ENCODE measurements at places on chromosomes 1 and 21.

DNA sequence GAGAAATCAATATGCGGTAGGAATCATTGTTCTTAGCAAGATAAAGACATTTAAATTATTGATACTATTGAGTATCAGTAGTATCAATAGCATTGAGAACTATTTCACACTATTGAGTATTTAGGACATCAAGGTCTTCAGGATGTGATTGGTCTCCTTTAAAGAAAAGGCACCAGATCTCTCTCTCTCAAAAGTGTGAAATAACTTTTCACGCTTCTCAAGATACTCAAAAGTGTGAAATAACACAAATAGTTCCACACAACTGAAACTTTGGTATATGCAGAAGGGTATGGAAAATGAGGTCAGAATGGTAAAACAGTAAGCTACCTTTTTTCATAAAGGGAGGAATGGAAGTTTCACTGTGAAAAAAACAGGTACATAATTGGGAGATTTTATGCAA lies 6.7 kb upstream of the PYHIN1 start:
- DNase-seq = no peak

DNA sequence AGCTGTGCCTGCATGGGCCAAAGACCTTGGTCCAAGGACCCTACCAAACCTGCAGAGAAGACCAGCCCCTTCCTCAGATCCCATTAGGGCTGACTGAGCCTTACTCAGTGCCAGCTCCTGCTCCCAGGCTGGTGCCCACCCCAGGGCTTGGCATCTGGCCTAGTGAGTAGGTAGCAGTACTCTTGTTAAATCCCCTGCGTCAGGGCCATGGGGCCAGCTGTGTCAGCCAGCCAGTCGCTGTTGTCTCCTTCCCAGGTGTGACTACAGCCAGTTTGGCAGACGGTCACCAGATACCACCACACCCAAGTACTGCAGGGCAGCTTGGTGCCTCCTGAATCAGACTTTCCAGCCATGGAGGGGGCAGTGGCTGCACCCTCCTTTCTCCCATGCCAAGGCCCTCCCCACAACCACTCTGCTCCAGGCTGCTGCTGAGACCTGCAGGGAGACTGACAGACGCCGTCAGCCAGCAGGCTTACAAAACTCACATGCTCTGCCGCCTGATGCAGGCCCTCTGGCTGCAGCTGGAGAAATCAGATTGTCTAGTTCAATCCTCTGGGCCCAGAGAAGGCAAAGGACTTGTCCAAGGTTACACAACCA lies 3.0 kb downstream of the TENT5B start:
- DNase-seq = no peak

GRCh38 chr1:236280438-236281197 lies 1.1 kb downstream of the ERO1B start:
- no peak for DNase-seq

DNA sequence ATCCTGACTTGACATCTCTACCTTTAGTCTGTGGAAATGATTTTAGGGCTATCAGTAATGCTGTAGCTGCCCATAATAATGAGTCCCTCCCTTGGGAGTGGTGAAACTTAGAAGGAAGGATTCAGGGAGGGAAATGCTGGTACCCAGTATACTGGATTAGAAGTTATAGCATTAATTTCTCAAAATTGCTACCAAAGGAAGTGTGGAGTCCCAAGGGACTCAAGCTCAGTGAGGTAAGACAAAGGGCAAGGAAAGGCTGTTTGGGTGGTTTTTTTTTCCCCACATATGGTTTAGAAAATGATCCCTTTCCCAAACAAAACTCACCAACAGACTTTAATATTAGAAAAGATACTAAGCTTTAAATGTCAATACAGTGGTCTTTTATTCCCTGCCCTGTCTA lies 99.9 kb downstream of the CD247 start:
- peak; percentile 9 for DNase-seq

- no peak for DNase-seq
Measured at GRCh38 chr21:24428591-24429199, 1178.6 kb downstream of the MRPL39 start.

DNA sequence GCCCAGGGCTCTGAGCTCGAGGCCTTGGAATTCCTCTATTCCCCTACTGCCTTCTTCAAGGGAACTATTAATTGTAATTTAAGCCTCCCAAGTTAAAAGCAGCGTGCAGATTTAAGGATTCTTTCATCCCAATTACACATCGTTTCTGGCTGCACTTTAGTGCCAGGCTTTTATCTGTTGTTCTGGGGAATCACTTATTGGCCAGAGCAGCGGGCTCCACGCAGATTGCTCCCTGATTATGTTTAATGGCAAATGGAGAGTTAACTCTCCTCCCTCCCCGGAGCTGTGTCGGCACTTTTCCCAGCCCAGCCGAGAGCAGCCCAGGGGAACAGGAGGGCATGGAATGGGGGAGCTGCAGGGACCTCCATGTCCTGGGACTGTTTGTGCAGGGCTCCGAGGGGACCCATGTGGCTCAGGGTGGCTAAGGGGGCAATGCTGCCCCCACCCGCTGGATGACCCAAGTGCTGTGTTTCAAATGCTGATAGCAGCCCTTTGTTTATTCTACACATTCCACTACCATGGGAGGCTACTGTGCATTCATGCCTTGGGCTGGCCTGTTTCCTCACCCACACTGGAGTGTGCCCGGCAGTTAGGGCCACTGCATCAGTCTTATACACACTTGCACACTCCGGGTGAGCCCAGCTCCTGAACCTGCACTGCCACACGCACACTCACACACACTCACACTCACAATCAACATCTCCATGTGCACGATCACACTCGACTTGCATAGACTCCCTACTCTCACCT lies 93.3 kb upstream of the POU3F1 start:
- DNase-seq = no peak

DNA sequence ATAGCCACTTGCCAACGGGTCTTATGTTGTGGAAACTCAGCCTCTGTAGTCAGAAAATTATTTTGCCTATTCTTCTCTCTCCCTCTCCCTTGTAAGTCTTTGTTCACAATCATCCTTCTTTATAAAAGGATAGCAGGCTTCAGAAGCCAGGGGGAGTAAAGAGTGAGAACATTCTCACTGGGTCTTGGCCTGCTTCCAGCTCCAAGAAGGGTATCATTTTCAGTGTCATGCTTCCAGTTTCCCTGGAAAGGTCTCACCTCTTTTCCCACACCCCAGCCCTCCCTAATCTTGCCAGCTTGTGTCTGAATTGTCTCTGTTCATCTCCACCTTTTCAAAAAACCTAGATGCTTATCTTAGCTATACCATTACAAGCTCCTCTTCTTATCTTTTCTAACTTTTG lies 346.2 kb upstream of the LRRC7 start:
- DNase-seq = no peak

GRCh38 chr1:115782571-115783281 lies 14.2 kb upstream of the CASQ2 start:
- peak; percentile 47 for DNase-seq

DNA sequence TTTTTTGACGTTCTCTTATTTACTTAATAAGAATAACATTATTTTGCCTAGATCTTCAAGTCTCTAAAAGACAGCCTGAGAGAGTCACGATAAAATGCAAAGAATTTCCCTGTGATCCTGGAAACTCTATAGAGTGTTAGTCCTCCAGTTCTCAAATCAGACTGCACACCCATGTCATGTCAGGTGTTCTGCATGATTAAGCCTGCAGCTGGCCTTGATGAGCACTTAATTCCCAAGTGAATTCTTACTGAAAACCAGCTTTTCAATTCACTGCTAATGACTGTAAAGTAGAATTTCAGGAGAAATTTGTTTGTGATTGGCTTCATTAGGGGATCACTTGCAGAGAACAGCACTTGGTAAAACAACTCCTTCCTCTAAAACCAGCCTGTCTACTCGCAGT lies 41.9 kb downstream of the CHML start:
- no peak for DNase-seq

Data from fibroblast of pulmonary artery (primary cell).